Stimulated activated CD4-positive, alpha-beta T cell treated with anti-CD3 and anti-CD28 coated beads, Interleukin-15, amount 100 ng/mL, for 1 hour (primary cell): ENCODE measurements at places on chromosomes 7 and 10.

GRCh38 chr7:55526770-55527169 lies 45.5 kb downstream of the VOPP1 start:
- no peak for DNase-seq

GRCh38 chr10:71549766-71550533 lies 153.2 kb downstream of the CDH23 start:
- no peak for DNase-seq

DNA sequence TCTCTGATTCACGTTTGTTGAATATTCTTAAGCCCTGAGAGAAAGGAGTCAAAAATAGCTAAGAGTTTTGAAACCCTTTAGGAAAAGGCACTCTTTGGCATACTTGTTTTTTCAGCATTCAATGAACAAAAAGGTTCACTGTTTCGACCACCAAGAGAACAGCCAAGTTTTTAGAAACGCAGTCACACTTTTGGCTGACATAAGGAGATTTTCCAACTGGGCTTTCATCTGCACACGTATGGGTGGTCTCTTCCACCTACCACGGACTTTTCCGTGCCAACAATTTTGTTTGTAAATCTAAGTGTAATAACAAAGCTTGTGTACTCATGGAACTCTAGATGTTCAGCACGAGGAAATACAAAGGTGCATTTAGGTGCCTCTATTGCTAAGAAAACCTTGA lies 270.3 kb downstream of the WDR11 start:
- no peak for DNase-seq

GRCh38 chr10:50280049-50280841 lies 28.9 kb upstream of the ASAH2 start:
- no peak for DNase-seq

DNA sequence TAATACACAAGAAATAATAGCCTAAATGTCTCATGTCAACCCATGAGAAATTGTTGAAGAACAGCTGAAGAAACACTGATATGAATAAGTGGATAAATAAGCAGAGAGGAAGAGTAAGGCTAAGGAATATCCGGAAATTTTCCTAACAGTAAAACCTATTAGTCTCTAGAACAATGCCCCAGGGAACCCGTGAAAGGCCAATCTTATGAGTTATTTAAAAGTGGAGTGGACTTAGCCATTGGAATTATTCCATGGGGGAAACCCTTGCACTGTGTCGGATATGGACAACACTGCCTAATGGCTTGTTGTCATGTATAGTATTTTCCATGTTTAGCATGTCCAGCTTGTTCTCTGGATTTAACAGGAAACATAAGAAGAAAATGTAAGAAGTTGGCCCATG lies 217.2 kb upstream of the PLXNA4 start:
- DNase-seq, result no peak

- no peak for DNase-seq
Measured at GRCh38 chr7:148973256-148973655, 55.0 kb downstream of the PDIA4 start.

DNA sequence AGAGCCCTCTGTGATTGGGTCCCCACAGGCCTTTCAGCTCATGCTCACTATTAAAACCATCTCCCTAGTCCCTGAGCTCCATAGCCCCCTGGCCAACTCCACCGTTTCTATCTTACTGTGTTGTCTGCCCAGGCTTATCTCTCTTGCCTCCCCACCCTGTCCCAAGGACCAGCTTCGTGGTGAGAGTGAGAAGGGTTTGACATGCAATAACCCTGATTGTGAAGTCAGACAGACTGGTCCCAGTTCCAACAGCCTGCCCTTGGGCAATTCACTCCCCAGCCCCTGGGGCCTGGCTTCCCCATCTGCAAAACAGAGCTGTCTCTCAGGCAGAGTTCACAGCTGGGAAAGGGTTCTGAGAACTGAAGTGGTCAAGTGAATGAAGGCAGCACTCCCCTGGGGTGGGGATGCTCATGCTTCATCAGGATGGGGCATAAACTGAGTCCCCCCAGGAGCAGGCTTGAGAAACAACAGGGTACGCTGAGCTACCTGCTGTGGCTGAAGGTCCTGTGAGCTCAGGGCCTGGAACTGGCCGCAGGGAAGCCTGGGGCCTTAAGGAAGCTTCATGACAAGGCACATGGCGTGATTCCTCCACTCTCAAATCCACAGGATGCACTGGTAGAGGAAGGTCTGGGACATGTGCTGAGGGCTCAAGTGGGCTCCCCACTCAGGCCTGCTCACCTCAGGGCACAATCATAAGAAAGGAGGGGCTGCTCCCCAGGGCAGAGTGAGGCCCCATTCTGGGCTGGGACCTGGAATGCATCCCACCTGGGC lies 1.8 kb upstream of the PPIF start:
- no peak for DNase-seq

DNA sequence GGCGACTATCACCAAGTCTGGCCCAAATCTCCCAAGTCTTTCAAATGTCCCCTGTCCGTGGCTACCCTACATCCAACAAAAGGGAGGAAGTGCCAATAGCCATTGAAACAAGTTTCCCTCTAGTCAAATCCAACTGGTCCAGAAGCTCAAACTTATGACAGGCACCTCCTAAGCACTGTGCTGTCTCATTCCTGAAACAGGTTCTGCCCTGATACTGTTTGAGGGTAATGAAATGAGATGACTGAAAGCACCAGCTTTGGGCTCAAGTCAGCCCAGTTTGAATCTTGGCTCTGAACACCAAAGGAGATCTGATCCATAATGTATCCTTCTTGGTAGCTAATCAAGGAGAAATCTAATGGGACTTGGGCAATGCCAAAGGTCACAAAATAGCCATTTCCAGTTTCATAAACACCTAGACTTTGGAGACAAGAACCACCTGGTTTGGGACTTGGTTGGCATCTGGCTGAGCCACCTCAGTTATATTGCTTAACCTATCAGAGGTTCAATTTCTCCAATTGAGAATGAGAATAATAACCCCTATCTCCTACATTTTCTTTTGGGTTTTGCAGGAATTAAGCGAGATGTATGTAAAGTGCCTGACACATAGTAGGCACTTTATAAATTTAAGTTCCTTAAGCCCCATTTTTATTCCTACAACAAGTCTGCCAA lies 34.7 kb upstream of the ARID5B start:
- DNase-seq, result no peak

GRCh38 chr10:93751832-93752231 lies 5.9 kb upstream of the LGI1 start:
- DNase-seq, result no peak

DNA sequence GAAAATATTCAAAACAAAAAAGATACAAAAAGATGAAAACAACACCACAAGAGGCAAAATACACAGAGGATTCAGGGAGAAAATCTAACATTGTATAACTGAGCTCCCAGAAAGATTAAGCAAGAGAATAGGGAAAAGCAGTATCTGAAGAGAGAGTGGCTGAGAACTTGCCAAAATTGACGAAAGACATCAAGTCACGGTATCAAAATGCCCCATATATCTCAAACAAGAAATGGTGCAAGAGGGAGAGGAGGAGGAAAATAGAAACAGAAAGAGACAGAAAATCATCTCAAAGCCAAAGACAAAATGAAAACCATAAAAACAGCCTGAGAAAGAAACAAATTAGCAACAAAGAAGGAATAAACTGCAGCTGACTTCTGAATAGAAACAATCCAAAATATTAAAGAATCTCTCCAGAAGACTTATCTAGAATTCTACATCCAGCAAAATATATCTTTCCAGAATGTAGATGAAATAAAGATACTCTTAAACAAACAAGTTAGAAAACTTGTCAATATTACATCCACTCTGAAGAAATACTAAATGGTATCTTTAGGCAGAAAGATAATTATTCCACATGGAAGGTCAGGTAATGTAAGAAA lies 5.5 kb downstream of the USP6NL start:
- no peak for DNase-seq

GRCh38 chr10:13949844-13950542 lies 363.2 kb downstream of the PRPF18 start:
- DNase-seq, result no peak

- DNase-seq, result no peak
Measured at GRCh38 chr7:23299770-23300300, 696 bp downstream of the MALSU1 start.

DNA sequence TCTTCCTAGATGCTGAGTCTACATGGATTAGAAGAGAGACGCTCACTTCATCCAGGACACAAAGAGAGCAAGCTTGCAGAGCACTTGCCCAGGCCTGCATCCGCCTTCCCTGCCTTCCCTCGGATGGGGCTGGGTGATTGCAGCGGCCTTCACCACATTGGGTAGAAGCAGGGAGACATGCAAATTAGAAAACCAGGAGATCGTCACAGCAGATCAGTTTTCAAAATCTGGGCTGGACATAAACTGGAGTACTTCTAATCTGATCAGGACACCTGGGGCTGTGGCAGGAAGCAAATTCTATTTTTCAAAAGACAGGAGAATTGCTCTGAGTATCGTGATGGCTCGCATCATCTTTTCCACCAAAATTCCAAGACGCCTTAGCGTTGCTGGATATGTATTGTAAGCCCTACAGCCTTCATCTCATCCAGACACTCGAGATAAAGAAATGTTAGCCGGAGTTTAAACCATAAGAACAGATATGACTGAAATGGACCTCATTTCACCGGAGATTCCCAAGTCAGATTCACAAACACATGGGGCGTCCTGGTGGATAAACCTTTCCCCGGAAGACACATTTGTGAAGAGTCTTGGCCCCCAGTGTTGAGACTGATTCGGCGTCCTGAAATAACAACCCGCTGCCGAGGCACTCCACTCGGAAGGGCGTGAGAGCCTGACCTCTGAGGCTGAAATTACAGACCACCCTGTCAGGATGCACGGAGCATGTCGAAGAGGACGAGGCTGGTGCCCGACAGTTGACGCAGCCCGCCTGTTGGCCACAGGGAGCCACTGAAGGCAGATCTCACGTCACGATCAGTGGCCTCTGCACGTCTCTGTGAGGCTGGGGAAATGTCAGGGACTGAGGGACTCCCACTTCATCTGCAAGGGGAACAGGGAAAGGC lies 91.2 kb upstream of the PARD3 start:
- DNase-seq, result no peak

- DNase-seq, result no peak
Measured at GRCh38 chr10:120372917-120373316, 84.1 kb upstream of the PLPP4 start.

DNA sequence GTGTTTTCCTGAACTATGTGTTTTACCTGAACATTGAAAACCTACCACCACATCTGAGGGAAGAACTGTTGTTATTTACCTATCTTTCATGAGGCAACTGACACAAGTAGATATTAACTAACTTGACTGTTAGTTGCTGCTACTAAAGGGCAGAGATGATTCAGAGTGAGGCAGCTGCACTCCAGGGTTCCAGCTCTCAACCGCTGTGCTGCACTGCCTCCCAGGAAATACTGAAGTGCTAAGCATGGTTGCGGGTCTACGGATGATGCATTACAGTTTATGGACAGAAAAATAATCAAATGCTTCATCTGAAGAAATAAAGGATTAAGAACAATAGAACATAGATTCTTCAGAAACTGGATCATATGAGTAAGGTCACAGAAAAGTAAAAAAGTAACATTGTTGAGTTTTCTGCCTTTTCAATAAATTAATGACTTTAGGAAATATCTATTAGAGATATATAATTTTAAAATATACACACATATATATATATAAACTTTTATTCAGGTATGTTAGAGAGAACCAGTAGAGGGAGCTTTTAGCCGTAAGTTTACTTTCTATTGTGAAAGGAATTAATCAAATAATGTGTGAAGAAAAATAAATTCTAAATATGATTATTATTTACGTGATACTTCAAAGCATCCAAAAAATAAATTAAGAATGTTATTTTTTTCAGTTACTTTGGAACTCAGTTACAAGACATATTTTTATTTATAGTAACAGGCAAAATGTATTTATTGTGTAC lies 620.0 kb downstream of the CNTNAP2 start:
- no peak for DNase-seq

GRCh38 chr7:116780966-116781365 lies 81.4 kb upstream of the CAPZA2 start:
- no peak for DNase-seq

DNA sequence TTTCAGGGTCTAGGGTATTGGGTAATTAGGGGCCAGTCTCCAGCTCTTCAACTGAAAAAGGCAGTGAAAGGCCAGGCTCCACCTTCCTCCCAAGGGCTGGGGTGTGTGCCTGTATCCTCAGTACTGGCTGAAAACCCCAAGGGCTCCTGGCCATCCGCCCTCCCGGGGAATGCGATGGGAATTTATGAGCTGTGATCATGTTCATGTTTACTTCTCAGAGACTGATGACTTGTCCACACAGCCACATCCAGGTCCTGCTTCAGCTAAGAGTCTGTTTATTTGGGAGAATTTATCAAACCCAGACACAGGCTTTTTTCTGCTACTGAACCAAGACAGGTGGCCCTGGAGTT lies 91.7 kb downstream of the CCDC3 start:
- no peak for DNase-seq

DNA sequence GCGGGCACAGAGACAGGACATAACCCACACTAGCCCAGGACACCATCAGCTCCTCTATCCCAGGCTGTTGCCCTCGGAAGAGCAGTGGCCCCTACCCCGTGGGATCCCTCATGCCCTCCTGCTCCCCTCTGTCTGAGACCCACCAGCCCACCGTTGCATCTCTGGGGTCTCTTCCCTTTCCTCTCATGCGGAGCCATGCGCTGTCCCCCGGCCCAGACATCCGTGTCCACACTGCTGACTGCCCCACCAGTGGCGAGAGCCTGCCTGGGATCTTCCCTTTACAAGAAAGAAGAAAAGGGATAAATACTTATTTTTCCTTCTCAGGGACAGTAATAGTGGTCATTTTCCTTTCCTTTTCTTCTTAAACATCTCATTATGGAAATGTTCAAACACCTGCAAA lies 115.4 kb downstream of the WDR37 start:
- DNase-seq, result no peak

DNA sequence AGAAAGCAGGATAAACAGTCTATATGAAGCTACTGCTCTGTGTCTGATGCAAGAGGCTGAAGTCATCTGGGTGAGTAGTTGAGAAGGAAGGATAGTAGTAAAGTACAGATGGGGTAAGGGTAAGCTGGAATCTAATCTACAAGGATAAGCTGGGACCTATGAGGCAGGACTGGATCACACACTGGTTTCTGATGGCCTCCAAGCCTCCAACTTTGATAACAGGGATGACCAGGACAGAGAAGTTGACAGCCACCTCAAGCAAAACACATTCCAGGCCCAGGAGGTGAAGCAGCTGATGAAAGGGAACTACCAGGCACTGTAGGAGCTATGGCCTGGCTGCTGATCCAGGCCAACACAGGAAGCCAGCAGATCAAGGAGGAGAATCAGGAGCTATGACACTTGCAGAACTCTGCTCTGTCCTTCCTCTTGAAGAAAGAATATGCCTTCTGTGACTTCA lies 278.1 kb upstream of the TMEM229A start:
- no peak for DNase-seq

- no peak for DNase-seq
Measured at GRCh38 chr10:86067436-86068050, 299.1 kb downstream of the GRID1 start.

GRCh38 chr10:124612611-124613498 lies 131.3 kb downstream of the FAM53B start:
- no peak for DNase-seq
